ENCODE measurements at places on chromosomes 16 and 17. TPM values are rescaled to one million over a fixed set of nuclear protein-coding genes. Genes with fewer than 3 reads are reported as not detected.

Gene NKD1
- total RNA-seq, result 0.15 TPM

Gene COX11
- 105 TPM for total RNA-seq

Gene OR3A3
- total RNA-seq, result not detected

Gene C17orf100
- 2.9 TPM for total RNA-seq

Gene NXN
- 23.9 TPM for total RNA-seq

Gene SLC52A1
- total RNA-seq, result 0.80 TPM

Gene GP2
- not detected for total RNA-seq

Gene NAGS
- 1.4 TPM for total RNA-seq

Gene CAPN15
- 68.2 TPM for total RNA-seq

Gene HLF
- 0.23 TPM for total RNA-seq

Gene GDPD3
- total RNA-seq, result 1.8 TPM

Gene ZNF785
- total RNA-seq, result not detected

Gene KRTAP4-6
- total RNA-seq, result not detected

Gene TIMM22
- total RNA-seq, result 28.6 TPM

Gene YPEL2
- total RNA-seq, result 3.4 TPM

Data from A549 treated with Mapracorat at 1 μM for 4 hours (cell line).